T follicular helper cell (primary cell): ENCODE measurements at places on chromosomes 1 and 21.

- DNase-seq = no peak
These were observed 87.9 kb downstream of the ZZZ3 start for GRCh38 chr1:77594366-77595112.

- DNase-seq = no peak
These were observed 8.8 kb downstream of the TINAGL1 start for GRCh38 chr1:31584869-31585735.

GRCh38 chr1:8284127-8284526 is 33.8 kb upstream of the SLC45A1 start:
- no peak for DNase-seq

- no peak for DNase-seq
These were observed 78.7 kb upstream of the KCNJ15 start for GRCh38 chr21:38177919-38178652.

GRCh38 chr1:71080230-71080738 is 551 bp downstream of the ZRANB2 start:
- DNase-seq = no peak

- no peak for DNase-seq
These were observed 52.3 kb downstream of the PAPPA2 start for GRCh38 chr1:176515310-176515709.

DNA sequence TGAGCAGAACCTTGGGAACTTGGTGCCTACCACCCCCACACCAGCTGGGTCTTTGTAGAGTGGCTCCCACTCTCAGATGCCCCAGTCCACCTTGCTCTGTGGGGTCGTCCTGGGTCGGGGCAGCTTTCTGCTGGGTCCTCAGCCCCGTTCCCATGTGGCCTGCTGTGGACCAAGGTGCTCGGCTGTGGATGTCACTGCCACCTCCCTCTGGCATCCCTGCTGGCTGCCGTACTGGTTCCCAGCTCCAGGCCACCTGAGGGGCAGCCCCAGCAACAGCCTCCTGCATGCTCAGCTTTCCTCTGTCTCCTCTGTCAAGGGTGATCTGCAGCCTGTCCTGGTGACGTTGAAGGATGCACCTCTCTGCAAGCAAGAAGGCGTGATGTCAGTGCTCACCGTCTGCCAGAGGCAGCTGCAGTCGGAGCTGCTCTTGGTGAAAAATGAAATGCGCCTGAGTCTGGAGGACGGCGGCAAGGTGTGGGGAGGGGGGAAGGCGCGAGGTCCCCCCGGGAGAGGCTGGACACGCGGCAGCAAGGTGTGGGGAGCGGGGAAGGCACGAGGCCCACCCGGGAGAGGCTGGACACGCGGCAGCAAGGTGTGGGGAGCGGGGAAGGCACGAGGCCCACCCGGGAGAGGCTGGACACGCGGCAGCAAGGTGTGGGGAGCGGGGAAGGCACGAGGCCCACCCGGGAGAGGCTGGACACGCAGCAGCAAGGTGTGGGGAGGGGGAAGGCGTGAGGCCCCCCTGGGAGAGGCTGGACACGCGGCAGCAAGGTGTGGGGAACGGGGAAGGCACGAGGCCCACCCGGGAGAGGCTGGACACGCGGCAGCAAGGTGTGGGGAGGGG is 45.9 kb upstream of the DIP2A start:
- no peak for DNase-seq

GRCh38 chr1:86324130-86324822 is 71.8 kb downstream of the ODF2L start:
- no peak for DNase-seq

DNA sequence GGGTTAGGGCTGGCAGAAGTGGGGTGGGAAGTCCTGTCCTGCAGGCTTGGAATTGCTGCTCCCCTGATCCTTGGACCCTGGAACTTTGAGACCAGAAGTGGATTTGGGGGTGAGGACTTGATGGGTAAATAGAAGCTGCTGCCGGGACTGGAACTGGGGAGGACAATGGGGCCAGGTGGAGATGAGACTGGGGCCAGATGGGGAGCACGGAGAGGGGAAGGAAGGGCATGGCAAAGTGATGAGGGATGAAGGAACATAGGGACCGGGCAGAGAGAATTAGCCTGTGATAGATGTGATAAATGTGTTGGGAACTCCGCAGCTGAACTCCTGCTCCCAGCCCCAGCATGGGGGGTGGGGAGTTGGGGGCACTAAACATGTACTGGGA is 637 bp downstream of the NHLH1 start:
- no peak for DNase-seq

- no peak for DNase-seq
These were observed 54.2 kb upstream of the DNAJC6 start for GRCh38 chr1:65255035-65255655.

DNA sequence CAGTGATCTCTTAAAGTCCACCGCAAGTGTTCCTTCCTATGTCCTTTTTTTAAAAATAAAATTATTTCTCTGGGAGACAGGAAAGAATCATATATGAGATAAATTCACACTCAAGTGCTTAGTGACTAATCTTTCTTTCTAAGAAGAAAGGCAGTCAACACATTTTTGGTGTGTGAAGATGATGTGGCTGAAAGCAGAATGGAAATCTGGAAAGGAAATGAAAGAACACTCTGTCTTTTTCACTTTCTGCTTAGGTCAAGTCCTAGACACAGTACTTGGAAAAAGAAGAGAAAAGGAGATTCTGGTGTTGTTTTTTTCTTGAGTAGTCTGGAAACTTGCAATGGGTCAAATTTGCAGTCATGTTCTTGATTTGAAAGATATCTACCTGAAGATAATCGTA is 45.5 kb upstream of the PRRX1 start:
- no peak for DNase-seq

DNA sequence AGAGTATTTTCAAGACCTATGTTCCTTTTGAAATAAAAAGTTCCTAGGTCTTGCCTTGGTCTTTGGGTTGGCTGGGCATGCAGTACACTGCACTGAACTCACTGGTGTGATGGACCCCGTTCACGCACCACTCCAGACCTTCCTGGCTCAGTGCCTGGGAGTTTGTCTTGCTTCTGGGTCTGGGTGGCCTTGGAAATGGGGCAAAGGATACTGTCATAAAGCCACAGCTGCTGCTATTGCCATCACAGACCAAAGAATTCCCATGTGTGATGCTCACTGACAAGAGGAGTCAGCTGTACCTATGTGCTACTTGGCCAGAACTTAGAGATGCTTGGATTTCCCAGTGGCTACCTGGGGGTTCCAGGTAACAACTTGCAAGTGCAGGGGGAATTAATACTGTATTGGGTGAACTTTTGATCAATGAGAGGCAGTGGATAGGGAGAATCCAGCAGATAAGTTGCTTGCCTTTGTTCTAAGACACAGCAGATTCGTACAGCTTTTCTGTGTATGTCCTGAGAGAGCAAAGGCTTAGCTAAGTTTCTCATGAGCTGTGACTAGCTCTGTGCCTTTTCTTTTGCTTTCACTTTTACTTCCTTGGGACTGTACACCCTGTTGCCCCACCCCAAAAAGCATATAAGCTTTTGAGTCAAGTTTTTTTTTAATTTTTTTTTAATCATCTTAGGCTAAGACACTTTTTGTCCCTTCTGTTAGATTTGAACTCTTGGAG is 115.3 kb downstream of the RUNX1 start:
- no peak for DNase-seq

DNA sequence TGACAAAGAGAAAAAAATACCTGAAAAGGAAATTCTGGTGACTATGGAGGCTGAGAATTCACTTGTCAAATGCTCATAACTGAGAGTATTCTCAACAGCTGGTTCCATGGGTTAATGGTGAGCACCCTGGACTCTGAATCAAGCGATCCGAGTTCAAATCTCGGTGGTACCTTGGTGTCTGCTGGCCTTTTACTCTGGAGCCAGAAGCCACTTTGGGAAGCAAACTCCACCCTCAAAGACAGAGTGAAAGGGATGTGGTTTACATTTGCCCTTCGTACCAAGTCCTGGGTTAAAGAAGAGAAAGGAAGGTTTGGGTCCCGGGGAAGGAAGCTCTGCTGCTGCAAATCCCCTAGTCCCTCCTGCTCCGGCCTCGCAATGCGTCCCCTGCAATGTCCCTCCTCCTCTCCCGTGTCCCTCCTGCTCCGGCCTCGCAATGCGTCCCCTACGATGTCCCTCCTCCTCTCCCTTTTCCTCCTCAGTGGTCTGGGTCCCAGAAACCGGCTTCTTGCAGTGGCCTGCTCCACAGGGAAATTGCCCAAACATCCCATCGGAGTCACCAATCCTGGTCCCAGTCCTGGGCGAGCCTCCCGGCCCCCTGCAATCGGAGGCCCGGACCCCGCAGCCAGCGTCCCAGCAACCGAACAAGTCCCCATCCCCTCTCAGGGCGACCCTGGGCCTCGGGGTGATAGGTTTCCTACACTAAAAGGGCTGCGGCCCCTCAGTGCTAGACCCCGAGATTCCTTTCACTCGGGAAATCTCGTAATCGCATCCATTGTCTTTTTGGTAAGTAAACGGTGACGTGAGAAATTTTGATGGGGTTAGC is 129.4 kb downstream of the PPIAL4G start:
- DNase-seq = no peak

DNA sequence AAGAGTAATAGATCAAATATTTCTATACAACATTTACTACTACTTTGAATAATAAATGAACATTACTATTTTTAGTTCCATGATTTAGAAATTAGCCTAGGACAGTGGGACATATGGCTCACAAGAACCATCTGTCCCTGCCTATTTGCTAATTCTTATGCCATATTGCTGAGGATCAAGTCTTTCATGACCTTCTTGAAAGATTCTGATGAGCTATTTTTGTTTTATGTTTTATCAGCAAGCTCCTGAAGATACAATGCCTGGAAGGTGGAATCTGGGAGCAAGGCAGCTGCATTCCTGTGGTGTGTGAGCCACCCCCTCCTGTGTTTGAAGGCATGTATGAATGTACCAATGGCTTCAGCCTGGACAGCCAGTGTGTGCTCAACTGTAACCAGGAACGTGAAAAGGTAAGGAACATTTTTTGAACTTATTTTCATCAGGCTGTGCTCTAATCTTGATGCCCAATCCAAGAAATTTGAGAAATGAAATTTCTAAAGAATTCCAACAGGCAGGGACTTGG is 326.7 kb downstream of the PAPPA2 start:
- DNase-seq = no peak

- DNase-seq = no peak
These were observed 224.4 kb downstream of the VAV3 start for GRCh38 chr1:107740579-107740978.

DNA sequence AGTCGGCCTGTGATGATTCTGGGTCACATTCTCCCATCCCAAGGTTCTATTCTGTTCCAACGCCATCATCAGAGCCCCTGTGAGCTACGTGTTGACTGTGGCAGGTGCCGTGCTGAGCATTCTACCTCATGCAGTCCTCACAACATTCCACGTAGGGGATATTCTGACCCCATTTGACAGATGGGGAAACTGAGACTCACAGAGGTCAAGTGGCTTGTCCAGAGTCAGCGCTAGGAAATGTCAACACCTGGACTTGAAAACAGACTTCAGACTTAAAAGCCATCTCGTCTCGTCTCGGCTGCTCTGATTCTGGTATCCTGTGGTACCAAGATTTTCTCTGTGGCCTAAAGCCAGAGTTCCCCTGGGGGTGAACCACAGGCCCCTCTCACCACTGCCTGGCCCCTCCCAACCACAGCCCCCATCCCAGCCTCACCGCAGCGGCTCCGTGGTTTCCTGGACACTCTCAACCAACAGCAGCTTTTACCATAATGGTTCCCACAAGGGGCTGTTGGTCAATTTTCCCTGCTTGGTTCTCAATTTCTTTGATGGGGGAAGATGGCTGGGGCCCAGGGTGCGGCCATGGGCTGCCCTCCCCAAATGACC is 39.6 kb downstream of the SDC3 start:
- no peak for DNase-seq

DNA sequence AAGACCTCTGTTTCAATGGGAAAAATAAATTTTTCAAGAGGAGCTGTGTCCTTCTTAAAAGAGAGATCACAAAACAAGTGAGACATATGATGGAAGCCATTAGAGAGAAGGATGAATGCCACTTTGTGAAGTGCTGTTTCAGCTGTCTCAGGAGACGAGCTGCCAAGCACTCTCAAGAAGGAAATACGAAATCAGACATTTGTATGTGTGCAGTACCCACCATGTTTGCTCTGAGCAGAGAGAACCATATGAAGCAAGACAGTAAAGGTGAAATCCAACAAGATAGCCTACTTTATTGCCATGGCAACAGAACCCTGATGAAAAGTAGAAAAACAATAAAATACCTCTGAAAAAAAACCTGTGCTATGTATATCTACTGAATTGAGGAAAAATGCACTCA is 168.1 kb downstream of the AMY1C start:
- DNase-seq = no peak

DNA sequence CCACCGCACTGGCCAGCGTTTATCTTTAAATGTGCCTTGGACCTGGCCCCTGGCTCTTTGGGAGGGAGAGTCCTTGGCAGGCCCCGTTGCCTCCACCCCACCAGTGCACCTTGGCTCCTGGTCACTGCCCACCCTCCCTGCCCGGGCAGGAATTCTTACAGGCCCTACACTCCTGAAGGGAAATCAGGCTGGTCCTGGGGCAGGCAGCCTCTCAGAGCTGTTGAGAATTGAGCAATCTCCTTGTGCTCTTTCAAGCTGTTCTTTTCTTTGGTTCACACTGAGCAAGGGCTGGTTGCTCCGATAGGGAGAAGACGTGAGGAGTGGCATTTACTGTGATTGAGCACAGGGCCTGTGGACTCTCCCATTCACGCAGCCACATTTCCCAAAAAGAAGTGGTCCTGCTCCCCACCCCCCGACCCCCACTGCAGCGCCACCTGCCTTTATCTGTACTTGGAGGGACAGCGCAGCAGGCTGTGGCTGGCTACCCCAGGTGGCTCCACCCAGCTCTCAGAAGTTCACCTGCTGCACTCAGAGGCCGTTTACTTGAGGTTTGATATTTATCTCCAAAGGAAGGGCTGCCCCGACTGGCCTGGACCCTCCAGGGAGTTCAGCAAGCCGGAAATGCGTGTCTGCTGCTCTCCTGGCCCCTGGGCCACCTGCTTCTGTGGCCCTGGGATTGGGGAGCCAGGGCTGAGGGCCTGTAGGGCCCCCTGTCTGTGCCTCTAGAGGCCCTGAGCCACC is 47.8 kb downstream of the SKI start:
- DNase-seq = no peak

DNA sequence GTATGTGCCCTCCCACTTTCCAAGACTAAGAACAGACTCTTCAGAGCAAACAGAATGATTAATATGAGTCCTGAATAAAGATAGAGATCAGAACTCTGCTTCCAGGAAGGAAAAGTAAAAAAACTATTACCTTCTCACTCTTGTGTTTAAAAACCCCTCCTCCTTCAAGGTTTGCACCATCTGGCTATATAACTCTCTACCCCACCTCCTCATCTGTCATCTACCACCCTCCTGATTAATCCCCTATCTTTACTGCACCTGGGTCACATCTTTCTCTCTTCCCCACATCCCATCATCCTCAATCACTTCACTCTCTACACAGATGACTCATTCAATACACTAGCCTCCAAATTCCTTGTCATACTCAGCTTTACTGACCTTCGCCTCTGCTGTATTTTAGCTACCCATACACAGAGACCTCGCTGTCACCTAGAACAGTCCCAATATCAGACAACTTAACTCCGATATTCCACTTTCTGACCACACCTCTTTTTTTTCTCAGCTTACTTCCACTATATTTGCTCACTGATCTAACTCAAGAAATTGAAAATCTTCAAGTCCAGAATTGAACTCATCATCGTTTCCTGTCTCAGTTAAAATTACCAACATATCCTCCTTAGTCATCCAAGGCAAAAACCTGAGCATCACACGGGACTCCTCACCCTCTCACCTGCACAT is 3.7 kb downstream of the SCMH1 start:
- DNase-seq = no peak

GRCh38 chr1:30694280-30695175 is 28.9 kb downstream of the MATN1 start:
- DNase-seq = no peak
